ENCODE measurements at places on chromosomes 2 and 18.

DNA sequence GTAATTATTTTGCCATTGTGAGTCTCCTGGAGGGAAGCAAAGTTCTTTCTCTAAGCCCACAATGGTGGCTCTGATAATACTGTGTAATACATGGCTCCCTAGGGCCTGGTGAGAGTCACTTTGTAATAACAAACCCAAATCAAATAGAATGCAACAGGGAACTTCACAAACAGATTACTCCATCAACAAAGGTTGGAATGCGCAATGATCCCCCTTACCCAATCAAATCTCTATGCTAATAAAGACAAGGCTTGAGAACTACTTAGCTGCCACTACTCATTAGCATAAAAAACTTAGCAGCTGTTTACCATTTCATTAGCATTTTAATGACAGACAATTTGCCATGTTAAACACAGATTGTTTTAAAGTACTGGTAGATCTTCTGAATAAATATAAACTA lies 285.6 kb upstream of the SESTD1 start:
- no peak for DNase-seq

GRCh38 chr18:74820160-74820780 lies 222.6 kb downstream of the ZNF407 start:
- no peak for DNase-seq

GRCh38 chr2:73032702-73033097 lies 38.8 kb downstream of the SFXN5 start:
- DNase-seq = no peak

DNA sequence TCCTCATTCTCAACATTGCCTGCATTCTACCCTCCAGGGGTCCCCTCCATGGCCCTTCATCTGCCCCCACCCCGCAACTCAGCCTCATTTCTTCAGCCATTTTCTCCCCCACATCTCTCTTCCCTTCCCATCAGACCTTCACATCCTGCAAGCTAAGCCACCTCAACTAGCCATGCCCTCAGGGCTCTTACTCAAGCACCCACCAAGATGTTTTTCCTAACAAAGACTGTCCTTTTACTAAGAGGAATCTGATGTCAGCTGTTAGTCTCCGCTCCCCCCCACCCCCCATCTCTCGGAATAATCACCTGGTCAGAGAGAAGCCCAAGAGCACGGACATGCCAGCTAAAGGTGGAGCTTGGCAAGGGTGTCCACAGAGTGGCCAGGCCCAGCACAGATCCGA lies 4.7 kb upstream of the CAPN10 start:
- no peak for DNase-seq

- no peak for DNase-seq
Measured at GRCh38 chr2:128425731-128426620, 107.3 kb upstream of the HS6ST1 start.
